ENCODE measurements at places on chromosomes 6 and 20.

GRCh38 chr6:36718560-36718959 is 20.9 kb downstream of the RAB44 start:
- DNase-seq, result no peak

DNA sequence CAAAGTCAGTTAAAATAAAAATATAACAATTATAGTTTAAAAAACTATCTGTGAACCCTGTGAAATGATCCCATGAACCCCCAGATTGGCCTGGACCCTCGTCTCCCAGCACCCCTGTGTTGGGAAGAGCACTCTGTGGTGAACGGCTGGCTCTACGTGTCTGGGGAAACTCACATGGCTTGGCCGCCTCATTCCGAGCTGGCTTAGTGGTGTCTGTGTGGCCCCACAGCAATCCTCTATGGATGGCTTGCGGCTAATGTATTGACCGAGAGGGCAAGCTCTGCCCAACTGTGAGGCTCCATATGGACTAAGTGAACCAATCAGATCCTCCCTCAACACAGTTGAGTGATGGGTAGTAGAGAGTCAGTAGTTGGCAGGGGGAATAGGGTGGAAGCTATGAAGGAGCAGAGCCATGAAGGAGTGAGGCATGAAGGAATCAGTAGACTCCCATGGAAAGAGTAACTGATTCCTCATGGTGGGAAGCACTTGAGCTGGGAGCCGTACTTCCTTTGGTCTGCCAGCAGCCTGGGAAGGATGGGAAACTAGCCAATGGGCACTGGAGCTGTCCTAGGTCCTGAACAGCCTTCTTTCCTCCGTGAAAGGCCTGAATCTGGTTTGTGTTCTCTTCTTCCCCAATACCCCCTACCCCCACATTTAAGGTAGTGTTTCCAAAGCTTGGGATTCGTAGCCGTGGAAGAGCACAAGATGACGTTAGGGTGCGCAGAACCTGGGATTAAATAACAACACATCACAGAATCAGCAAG is 21.6 kb upstream of the ZNF831 start:
- DNase-seq, result no peak

GRCh38 chr20:63316502-63316921 is 23.5 kb downstream of the COL20A1 start:
- DNase-seq, result no peak

- no peak for DNase-seq
Measured at GRCh38 chr20:62774762-62775161, 21.5 kb upstream of the MRGBP start.

DNA sequence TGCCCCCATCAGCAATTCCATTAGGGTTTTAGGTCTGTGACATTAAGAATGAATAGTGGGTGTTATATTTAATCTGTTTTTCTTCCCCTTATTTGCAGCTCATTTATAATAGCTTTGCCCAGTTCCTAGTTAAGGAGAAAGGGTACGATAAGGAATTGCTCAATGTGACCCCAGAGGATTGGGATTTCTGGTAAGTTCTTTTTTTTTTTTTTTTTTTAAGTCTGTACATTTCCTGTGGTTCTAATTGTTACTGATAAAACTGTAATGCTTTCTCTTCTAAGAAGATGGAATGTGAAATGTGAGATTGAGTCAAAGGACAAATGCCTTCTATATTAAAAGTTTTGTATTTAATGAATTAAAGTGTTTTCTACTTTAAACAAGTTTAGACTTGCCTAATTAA is 5.5 kb downstream of the NT5DC1 start:
- DNase-seq, result no peak

GRCh38 chr20:2102585-2103460 is 1.2 kb downstream of the STK35 start:
- peak; percentile 86 for DNase-seq

- DNase-seq, result no peak
Measured at GRCh38 chr6:55937951-55938690, 62.7 kb upstream of the BMP5 start.

DNA sequence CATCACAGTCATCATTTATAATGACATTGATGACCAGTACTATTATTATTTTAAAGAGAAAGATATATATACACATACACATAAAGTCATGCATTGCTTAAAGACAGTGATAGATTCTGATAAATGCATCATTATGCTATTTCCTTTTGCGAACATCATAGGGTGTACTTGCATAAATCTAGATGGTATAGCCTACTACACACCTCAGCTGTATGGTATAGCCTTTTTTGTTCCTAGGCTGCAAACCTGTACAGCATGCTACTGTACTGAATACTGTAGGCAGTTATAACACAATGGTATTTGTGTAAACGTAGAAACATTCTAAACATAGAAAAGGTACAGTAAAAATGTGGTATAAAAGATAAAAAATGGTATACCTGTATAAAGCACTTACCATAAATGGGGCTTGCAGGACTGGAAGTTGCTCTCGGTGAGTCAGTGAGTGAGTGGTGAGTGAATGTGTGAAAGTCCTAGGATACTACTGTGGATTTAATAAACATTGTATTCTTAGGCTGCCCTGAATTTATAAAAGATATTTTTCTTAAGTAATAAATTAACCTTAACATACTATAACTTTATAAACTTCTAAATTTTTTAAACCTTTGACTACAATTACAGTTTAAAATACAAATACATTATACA is 23.9 kb downstream of the QKI start:
- DNase-seq, result no peak

DNA sequence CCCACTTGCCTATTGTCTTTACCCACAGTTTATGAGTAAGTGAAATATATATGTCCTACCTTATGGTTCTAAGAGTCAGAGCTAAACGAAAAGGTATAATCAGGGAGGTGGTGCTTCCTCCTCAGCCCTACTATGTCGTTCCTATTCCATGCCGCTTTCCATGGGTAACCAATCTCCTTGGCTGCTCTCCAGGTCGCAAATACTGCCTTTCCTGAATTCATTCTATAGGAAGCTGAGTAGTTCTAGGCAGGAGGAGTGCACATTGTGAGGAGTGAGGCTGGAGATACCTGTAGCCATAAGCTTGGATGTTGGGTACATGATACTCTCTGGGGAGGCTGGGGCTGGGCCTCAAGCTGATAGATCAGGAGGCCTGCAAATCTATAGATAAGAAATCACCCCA is 5.8 kb downstream of the IL20RA start:
- no peak for DNase-seq

DNA sequence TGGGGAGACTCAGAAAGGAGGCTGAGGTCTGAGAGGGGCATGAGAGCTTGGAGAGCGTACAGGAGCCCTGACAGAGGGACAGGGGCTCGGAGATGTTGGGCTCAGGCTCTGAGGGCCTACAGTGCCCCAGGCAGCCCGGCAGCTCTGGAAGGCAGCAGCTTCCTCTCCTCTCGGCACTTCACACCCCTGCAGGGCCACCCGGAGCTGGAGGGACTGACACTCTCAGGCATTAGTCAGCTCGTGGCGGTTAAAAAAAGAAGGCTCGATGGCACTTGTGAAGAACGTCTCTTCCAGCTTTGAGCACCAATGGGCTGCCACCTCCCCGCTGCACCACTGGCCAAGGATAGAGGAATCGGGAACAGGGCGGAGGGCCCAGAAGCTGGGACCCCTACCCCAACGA is 62.6 kb upstream of the SIRPA start:
- no peak for DNase-seq

DNA sequence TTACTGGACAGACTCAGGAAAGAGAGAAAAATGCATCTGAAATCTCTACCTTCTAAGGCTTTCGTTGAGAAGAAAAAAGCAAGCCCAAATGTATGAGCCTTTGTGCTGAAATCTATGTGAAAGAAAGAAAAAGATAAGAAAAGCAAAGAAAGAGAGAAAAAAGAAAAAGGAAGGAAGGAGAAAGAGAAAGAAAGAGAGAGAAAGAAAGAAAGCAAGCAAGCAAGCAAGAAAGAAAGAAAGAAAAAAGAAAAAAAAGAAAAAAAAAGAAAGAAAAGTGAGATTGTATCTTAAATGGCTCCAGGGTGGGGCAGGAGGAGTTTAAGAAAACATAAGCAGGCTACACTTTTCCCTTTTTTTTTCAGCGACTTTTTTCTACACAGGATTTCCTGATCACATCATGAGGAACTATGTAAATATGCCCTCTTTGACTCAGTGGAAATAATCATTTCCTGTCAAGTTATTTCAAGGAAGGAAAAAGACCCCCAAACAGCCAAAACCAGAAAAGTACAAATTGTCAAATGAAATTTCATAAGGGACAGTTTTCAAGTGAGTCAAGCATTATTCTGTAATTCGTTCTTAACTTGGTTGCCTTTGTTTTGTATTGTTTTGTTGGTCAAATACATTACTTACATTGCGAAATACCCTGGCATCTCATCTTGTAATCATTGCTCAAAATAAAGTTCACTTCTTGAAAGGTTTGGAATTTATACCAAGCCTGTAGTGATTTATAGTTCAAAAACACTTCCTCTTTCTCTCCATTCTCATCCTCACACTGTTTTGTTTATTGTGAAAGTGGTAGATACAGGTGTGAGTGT is 79.5 kb upstream of the RNF217 start:
- DNase-seq, result no peak

DNA sequence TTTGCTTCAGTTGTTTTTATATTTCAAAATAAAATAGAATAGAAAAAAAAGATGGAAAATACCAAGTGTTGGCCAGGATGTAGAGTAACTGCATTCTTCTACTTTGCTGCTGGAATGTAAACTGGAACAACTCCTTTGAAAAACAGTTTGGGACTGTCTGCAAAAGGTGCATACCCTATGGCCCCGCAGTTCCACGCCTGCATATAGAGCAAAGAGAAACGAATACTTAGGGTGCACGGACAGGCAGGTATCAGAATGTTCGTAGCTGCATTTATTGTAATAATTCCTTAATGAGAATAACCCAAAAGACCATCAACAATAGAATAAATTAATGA is 603 bp upstream of the RAB23 start:
- DNase-seq, result no peak

DNA sequence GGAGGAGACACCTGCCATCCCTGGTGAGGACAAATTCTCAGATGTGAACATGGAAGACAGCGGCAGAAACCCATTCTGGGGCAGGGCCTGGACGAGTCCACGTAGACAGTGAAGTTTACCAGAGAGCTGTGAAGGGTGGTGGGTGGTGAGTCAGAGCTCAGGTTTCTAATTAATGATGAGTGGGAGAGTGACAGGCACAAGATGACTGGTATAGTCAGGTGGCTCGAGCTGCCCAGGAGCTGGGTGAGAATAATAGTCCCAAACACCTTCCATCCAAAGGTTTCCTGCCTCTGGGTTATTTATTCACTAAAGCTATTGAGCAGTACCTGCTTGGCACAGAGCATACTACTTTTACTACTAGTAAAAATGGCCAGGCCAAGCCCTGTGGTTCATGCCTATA is 6.0 kb downstream of the TLDC2 start:
- DNase-seq, result no peak

DNA sequence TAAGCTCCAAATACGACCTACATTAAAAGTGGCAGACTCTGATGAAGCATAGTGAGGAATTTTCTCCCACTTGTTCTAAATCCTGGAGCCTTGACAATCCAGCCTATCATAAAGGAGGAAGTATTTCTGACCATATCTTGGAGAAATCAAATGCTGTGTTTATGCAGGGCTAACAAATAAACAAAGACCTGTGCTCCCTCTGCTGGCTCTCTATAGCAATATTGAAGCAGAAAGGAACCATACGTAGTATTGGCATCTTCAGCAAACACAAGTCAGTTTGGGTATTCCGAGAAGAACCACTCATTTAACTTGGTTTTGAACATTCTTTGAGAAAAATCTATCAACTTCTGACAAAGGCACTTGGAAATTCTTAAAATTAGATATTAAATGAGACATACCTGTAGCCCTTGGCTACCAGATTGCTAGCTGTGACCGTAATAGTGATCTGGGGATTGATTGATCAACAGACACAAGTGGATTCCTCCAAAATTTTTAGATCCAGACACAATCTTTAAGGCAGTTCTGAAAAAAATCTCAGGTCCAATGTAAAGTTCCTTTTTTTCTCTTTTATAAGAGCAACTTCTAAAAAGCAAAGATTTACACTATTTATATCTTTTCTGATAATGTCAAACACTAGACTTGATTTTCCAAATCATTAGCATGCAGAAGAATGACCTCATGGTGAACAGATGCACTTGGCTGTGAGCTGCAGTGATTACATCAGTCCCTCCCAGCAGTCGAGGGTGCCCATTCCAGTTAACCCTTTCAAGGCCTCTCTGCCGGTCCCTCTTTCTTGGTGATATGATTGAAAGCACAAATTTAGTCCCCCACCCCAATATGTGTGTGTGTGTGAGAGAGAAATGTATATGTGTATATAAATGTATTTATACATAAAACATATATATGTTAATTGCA is 40.2 kb downstream of the INSM1 start:
- no peak for DNase-seq

- DNase-seq, result no peak
Measured at GRCh38 chr6:3534599-3534998, 77.7 kb upstream of the SLC22A23 start.

GRCh38 chr6:155125906-155126305 is 130.8 kb downstream of the TIAM2 start:
- no peak for DNase-seq

DNA sequence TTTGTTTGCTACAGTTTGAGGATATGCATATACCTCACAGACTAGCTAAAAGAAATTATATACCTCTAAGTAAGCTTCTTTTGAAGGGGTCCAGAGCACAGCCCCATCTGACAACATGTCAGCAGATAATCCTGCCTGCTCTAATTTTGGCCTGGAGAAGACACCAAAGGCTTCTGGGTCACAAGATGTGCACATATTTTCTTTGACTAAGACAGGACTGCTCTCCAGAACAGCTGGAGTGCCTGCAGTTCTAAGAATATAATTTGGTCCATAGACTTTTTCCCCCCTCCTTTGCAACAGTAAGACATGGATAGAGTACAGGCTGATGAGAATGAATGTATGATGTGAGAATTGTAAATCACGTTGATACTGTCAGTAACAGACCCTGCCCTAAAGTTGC is 107.9 kb upstream of the KCNK16 start:
- DNase-seq, result no peak

GRCh38 chr20:48732081-48732829 is 95.5 kb downstream of the PREX1 start:
- no peak for DNase-seq

DNA sequence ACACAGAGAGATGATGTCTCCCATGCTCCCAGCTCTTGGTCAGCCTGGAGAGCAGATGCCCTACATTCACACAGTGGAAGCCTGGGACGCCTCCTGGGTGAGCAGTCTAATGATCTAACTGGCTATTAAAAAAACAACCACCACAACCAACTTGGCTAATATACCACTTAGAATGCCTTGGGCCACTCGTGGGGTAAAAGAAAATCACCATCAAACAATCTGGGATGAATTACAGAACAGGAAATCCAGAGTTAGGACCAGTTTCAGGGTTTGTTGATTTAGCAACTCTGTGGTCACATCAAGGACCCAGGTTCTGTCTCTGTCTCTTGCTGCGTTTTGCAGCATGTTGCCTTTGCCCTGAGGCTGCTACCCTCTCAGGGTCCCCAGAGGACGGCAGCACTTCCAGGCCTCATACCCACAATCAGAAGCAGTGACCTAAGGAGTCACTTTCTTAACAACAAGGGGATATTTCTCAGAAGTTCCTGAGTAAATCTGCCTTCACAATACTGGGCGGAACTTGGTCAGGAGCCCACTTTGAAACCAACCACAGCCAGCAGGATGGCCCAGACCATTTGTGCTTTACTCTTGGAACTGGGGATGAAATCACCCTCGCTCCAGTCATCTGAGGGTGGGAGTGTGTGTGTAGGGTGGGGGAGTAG is 118.7 kb downstream of the CLIC5 start:
- DNase-seq, result no peak

- DNase-seq, result no peak
Measured at GRCh38 chr6:52310932-52311331, 26.4 kb upstream of the MCM3 start.

All from CD4-positive, alpha-beta T cell (primary cell).